HS-5 (cell line): ENCODE measurements at places on chromosomes 2 and 18.

GRCh38 chr18:6281874-6282273 is 132.8 kb downstream of the L3MBTL4 start:
- DNase-seq = no peak

GRCh38 chr2:20366672-20367116 is 16.1 kb upstream of the PUM2 start:
- DNase-seq = no peak

- DNase-seq = no peak
These were observed 508.2 kb downstream of the TNS1 start for GRCh38 chr2:217494557-217494956.

DNA sequence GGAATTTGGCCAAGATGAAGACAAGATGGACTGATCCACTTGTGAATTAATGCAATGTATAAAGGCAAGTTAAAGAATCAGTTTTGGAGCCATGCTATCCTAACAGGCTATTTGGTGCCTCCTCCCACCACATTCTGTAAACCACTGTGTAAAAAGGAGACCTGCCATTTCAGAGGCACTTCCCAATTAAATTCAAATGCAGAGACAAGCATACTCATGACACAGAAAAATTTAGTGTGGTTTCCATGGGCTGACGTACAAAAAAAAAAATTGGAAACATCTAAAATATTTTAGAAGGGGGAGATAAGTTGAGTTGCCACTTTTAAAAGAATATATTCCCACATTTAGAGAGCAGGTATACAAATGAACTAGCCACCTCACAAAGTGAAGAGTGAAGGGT is 112.1 kb downstream of the TCF4 start:
- no peak for DNase-seq

- DNase-seq = peak; percentile 22
These were observed 78.5 kb downstream of the RHOB start for GRCh38 chr2:20525041-20526035.

- no peak for DNase-seq
These were observed 14.0 kb downstream of the PXDN start for GRCh38 chr2:1730015-1730927.

GRCh38 chr2:222944552-222944951 is 83.7 kb downstream of the ACSL3 start:
- DNase-seq = no peak

DNA sequence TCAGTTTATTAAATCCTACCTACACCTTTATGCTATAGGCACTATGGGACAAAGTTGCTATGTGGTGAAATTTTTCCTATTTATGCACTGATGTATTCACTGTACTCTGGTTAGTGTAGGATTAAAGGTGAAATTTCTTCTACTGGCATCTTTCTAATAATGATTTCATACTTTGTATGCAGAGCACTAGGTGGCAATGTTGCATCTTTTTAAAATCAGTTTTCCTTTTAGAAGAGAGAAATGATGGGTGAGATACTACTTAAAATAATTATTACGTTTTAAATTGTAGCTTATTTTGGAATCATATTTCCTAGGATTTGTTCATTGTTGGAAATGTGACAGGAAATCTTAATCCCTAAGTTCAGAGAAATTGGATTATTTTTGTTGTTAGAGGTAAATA is 150.9 kb downstream of the CD8B2 start:
- no peak for DNase-seq

DNA sequence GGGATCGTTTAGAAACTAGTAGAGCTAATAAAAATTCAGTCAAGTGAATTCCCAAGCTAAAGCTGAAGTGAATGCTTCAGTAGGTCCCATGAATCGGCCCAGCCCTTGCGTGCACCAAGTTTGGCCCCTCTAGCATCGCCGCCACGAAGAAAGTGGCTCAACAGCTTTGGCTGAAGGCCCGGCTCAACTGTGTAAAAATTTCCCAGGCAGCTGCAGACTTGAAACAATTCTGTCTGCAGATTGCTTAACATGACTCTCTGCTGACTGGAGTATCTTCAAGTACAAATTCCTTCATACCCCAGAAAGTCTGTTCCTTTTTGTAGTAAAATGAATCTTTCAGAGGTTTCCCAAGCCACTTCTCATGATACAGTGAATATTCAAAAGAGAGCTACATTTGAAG is 32.7 kb downstream of the ALMS1 start:
- no peak for DNase-seq
